ENCODE measurements at places on chromosomes 5 and 9.

GRCh38 chr5:149804478-149805450, 74.7 kb downstream of the PPARGC1B start:
- DNase-seq = no peak

GRCh38 chr5:55517804-55518203, 17.0 kb downstream of the PLPP1 start:
- DNase-seq = no peak

DNA sequence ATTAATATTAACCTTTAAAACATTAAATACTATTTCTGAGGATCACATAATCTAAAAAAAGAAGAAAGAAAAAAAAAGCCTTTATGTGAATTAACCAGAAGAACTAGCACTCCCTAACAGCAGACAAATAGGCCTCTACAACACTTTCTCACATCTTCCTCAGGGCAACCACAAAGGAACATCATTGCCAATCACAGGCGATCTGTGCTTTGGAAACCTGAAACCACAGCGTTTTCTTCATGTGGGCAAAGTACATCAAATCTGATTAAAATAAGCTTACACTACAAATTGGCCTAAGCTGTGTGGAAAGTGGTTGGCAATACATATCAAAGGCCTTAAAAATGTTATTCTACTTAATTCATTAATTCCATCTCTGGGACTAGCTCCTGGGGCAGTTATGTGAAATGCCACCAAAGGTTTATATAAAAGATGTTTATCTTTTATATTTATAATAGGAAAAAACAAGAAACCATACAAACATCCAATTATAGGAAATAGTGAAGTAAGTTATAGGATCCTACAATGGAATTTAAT, 184.8 kb upstream of the TBCA start:
- no peak for DNase-seq

DNA sequence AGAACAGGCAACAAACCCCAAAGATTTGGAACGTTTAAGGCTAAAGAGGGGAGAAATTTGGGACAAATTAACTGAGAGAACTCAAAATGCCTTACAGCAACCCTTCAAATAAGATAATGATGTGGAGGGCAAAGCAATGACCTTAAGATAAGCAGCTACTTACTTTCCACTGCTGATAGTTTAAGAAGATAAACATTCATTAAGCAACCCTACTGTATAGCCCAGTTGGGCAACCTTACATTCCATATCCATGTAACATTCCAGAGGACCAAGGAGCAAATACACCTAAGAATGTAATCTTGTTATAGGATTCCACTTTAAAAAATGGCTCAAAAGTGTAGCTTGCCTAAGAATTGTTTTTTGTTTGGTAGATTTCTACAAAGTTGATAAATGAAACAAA, 14.8 kb downstream of the ETF1 start:
- no peak for DNase-seq

- DNase-seq = no peak
Measured at GRCh38 chr5:116037236-116037822, 5.1 kb downstream of the ARL14EPL start.

DNA sequence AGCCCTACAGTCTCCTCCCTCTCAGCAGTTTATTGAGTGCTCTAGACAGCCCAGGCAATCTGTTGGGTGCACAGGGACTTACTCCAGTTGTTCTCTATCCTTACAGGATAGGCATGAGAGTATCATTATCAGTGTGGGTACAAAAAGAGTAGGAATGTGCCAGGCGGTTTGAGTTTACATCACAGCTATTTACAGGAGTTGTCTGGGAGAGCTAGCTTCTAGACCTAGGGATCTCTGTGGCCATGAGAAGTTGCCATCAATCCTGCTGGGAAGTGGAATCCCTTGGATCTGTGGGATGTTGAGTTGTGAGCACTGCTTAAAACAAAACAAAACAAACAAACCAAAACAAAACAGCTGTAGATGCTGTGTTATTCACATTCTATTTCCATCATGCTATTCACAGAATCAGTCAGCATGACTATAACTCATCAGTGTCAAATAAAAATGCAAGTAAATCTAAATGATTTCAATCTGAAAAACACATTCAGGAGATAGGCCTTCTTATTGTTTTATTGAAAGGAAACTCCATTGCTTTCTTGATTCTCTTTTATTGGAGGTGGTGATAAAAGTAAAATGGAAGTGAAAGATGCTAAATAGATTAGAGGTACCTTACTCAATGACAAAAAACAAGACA, 552.4 kb upstream of the ZNF608 start:
- no peak for DNase-seq

DNA sequence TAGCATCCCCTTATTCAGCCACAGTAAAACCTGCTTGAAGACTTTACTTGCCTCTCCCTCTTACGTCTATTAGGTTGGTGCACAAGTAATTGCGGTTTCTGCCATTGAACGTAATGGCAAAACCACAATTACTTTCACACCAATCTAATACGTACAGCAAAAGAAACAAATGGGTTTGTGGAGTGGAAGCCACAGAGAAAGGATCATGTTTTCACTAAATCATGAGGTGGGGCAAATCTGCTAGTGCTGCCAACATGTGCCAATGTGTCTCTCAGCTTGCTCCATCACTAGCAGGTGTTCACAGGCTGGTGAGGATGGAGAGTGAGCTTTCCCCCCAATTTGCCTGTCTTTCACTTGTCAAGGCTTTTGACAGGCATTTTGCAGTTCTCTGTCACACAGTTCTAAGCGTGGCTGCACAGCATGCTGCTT, 15.9 kb downstream of the DMAC1 start:
- DNase-seq = no peak
